ENCODE measurements at places on chromosomes 5 and 9. TPM values are rescaled to one million over a fixed set of nuclear protein-coding genes. Genes with fewer than 3 reads are reported as not detected.

The ERBIN gene
- 124 TPM for polyA plus RNA-seq

The PBX3 gene
- polyA plus RNA-seq, result 34.0 TPM

The IFNA13 gene
- polyA plus RNA-seq, result not detected

The CCDC192 gene
- 1.5 TPM for polyA plus RNA-seq

The CARD9 gene
- polyA plus RNA-seq, result 1.8 TPM

The CCNG1 gene
- polyA plus RNA-seq, result 238 TPM

The SYK gene
- 26.2 TPM for polyA plus RNA-seq

- peak; percentile 95 for DNase-seq
These were observed 4.0 kb downstream of the SIT1 start for GRCh38 chr9:35646533-35647265.

GRCh38 chr5:25539536-25539935, 894.8 kb upstream of the CDH10 start:
- no peak for DNase-seq

- DNase-seq, result peak; percentile 32
These were observed 74.2 kb upstream of the FBXL7 start for GRCh38 chr5:15425766-15426165.

DNA sequence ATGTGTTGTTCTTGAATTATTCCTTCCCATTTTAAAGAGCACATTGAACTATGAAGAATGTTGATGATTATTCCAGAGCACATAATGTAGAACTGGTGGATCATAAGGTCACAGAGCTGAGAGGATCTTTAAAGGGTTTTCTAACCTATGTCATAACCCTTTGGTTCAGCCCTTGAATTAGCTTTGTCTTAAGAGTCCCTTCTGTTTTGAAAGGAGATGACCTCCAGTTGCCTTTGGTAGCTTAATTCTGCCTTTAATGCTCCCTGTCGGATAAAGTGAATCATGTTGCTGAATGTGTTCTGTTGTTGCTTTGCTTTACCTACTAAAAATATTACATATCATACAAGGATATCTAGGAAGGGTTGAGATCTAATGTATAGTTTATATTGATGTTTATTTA, 99.1 kb upstream of the PRRC1 start:
- no peak for DNase-seq

GRCh38 chr5:177446200-177447065, at the start of gene PRR7:
Gene PRR7, plus strand, starts transcription at chr5:177446814. Its CDS starts 8,254 bp downstream, at chr5:177455068.
- DNase-seq, result peak; percentile 62

GRCh38 chr5:135873831-135874230, 21.8 kb downstream of the IL9 start:
- no peak for DNase-seq

DNA sequence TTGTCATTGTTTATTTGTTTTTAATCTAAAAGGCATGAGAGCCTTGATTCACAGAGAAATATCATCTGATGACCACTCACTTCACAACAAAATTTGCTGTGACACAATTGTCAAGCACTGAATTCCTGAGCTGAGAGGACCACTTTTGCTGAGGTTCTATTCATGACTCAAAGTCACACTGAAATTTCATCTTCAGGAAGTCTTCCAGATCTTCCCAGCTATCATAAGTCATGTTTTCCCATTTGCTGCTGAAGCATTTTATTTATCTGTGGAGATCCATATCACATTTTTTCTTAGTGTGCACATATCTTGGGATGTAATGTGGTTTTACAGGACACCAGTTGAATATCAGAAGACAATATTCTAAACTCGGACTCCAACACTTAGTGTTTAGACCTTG, 255.1 kb upstream of the TRIM32 start:
- DNase-seq, result no peak

GRCh38 chr9:104586496-104587180, 12.6 kb downstream of the OR13C5 start:
- DNase-seq, result no peak

DNA sequence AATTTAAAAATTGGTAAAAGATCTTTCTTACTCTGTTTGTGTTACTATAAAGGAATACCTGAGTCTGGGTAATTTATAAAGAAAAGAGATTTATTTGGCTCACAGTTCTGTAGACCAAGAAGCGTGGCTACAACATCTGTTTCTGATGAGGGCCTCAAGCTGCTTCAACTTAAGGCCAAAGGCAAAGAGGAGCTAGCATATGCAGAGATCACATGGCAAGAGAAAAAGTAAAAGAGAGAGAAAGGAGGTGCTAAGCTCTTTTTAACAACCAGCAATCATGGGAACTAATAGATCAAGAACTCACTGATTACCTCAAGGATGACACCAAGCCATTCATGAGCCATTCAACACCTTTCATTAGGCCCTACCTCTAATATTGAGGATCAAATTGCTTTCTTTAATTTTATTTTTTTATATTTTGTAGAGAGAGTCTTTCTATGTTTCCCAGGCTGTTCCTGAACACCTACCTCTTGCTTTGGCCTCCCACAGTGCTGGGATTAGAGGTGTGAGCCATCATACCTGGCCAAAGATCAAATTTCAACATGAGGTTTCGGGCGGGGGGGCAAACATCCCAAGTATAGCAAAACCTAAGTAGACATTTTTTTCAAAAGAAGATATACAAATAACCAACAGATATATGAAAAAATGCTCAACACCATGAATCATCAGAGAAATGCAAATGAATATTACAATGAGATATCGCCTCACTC, 16.0 kb upstream of the SHC3 start:
- DNase-seq, result no peak

DNA sequence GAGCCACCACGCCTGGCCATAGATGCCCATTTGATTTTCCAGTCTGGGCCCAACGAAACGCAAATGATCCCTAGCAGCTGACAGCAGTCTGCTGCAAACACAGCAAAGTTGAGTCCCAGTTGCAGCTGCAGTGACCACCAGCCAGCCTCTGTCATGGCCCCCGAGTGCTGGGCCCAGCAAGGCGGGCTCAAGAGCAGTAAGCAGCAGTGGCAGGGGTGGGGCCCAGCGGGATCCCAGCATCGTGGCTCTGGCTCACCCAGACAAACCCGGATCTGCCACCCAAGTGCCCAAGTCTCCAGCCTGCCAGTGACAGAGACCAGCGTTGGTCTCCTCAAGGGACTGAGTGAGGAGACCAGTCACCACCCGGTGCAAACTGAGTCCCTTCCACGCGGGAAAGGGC, 6.9 kb upstream of the LTC4S start:
- no peak for DNase-seq

DNA sequence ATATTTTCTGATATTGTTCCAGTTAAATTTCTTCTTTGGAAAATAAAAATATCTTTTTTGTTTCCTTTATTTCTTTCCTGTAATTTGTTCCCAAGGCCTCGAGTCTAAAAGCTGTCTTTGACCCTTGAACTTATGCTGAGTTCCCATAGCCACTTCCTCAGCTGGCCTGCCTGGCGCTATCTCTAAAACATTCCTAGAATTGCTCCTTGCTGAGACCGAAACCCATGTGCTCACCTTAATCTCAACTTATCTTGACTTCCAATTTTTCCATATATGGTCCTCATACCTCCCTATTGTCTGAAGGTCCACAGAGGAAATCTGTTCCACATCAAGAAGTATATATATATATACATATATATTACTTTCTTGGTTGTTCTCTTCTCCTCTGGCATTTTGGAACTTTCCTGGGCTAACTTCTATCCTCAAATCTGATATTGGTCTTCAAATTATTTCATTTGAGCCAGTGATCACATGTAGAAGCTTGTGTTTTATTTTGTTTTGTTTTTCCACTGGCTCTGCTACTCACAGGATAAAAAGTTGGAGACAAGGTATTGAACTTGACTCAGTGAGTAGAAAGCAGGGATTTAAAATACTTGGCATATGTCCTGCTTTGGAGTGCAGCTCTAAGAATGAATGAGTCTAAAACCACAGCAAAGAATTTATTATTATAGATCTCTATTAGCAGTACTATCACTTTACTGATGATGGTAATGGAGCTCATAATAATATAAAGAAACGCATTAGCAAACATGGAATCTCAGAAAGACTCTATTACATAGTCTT, 45.2 kb downstream of the ENC1 start:
- no peak for DNase-seq

- DNase-seq, result no peak
These were observed 43.0 kb downstream of the FXN start for GRCh38 chr9:69078581-69078980.

GRCh38 chr5:97728920-97729319, 545.9 kb upstream of the RIOK2 start:
- no peak for DNase-seq

DNA sequence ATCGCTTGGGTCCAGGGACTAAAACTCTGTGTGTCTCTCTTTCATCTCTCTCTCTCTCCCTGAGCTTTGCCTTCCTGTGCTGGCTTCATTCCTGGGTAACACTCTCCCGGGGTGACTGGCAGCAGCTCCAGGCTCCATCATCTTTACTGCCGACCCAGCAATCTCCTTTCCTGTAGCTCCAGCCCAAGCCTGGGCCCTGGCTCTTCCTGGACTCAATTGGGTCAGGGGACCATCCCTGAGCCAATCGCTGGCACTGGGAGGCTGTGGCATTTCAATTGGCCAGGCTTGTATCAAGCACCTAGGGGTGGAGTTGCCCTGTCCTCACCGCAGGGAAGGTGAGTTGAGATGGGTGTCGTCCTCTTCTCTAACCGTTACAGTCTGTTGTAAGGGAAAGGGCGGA, 31.9 kb downstream of the FAM240B start:
- DNase-seq, result no peak

DNA sequence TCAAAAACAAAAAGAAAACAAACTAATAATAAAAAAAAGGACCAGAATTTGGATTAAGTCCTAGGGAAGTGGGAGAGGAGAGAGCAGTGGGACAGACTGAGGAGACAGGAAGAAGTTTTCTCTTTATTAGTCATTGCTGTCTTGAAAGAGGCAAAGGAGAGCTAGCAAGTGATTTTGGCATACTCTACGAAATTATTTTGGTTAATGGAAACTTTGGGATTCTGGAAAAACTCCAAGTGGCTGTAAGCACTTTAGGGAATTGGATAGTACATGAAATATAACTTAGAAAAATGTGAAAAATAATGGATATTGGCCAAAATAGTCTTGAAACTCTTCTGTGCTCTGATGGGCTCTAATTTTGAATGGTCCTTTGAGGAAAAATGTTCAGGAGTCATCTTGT, 1641.8 kb upstream of the WWC1 start:
- no peak for DNase-seq

DNA sequence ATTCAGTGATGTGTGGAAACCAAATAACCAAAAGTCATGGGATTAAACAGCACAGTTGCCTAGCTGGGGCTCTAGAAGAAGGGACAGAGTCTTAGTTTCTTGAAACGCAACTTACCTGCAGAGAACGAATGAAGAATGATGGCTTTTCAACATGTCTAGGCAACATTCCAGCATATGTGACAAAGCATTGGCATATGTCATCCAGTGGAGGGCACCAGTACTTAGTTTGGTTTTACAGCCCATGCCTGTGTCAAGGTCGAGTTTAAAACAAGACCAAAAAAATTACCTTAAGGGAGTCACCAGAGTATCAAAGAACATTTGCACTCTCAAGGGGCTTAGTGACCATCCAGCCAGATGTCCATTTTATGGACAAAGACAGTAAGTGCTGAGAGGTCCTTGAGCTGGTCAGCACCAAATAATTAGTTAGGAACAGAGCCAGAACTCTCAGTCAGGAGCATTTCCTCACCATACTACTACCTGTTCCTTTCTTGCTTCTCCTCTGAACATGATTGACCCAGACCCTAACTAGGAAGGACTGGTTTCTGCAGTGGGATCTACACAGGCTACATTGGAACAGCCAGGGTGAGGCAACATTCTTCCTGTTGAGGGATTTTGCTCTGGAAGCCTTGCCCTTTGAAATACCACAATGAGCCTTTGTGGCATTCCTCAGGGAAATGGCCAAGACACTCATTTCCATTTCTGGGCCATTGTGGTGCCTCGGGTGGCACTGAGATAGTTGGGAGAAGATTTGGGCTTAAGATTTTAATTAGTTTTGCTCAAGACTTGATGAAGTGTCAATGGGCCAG, 75.4 kb upstream of the ANKH start:
- no peak for DNase-seq

- no peak for DNase-seq
These were observed 181.4 kb upstream of the TRPM3 start for GRCh38 chr9:71302776-71303175.

DNA sequence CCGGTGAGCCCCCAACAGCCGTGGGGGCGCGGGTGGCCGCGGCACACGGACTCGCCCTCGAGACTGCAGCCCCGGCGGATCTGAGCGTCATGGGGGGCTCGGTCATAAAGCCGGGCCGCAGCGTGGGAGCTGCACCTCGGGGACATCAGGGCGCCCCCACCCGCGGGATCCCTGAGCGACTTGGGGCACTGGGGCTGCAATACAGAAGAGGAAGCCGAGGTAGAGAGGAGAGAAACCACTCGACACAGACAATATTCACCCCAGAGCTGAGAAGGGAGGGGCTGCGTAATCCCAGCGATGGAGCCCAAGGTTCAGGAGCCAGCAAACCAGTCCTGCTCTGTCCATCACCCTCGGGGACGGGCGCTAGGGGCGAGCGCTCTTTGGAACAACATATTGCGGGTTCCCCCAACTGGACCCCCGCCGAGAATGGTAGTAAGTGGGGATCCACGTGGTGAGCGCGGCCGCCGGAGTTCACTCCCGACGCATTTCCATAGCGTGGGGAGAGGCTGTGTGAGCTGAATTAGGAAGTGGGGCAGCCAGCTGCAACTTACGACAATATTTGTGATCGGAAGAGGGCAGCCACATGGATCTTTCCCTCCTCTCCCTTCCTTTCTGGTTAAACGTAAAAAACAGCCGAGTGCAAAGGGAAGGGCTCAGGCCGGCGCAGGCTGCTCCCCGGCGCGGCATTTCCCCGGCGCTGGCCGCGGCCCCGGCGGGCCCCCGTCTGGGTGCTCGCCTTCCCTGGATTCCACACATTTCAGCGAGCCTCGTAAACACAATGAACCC, 9.9 kb downstream of the PTCH1 start:
- peak; percentile 45 for DNase-seq

- DNase-seq, result no peak
These were observed 123.1 kb upstream of the C6 start for GRCh38 chr5:41336471-41336870.

- DNase-seq, result no peak
These were observed 73.4 kb downstream of the NMUR2 start for GRCh38 chr5:152331718-152332117.

DNA sequence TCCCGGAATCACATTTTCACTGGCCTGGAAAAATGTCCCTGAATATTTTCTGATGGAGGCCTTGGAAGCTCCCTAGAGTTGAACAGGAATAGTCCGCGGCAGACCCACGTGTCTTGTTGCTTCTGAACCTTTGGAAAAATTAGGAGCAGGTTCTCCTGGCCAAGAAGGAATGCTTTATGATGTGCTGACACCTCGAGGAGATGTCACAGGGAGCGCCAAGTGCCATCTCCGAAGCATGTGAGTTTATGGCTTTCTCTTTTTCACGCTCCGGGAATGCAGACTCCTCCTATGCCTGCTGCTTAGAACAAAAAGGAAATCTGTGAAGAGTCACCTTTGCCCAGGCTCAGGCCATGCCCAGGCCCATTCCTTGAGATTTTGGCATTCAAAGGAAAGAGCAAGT, 84.6 kb downstream of the BOD1 start:
- no peak for DNase-seq

- no peak for DNase-seq
These were observed 288.9 kb upstream of the KIF2A start for GRCh38 chr5:62017092-62017491.

DNA sequence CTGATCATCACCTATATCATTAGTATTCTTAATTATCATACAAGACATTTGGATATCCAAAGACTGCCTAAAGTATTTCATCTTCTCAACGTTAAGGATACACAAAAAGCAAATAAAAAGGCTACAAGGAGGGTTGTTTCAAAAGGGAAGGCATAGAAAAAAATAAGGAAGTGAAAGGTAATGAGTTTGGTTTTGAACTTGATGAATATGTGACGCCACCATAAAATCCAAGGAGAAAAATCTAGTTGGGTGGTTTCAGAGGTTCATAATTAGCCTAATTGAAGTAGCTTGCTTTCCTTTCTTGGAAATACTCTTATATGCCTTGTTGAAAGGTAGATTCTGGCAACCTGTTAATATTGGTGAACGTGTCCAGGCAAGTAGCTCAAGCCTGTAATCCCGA, 96.1 kb upstream of the SGCD start:
- DNase-seq, result no peak

Data from left kidney (tissue), 8 donors.